Heart right ventricle (tissue), 16 donors: ENCODE measurements at places on chromosomes 1 and 21.

- no peak for DNase-seq
These were observed 13.3 kb downstream of the PMF1 start for GRCh38 chr1:156226116-156226538.

DNA sequence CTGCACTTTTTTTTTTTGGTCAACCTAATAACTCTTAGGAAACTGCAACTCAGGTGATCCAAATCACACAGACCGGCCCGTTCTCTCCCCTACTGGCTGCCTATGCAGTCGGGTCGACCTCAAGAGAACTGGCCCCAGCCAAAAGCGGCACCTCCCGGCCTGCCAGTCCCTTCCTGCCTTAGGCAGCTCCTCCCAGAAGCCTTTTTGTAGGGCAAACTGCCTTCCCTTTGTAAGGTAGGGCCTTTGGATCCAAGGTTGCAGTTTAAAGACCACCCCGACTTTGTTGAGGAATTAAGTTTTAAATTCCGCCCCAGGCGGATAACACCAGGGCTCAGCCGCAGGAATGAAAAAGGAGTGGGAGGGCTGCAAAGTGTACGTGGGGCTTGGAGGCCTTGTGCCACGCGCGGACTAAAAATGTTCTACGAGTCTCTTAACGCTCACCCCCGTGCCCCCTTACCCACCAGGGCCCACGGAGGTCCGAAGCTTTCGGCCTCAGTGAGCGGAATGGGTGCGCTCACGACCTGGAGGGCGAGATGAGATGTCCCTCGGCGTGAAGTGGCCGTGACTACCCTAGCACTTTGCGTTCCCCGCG lies 642 bp upstream of the ST3GAL3 start:
- DNase-seq = no peak

DNA sequence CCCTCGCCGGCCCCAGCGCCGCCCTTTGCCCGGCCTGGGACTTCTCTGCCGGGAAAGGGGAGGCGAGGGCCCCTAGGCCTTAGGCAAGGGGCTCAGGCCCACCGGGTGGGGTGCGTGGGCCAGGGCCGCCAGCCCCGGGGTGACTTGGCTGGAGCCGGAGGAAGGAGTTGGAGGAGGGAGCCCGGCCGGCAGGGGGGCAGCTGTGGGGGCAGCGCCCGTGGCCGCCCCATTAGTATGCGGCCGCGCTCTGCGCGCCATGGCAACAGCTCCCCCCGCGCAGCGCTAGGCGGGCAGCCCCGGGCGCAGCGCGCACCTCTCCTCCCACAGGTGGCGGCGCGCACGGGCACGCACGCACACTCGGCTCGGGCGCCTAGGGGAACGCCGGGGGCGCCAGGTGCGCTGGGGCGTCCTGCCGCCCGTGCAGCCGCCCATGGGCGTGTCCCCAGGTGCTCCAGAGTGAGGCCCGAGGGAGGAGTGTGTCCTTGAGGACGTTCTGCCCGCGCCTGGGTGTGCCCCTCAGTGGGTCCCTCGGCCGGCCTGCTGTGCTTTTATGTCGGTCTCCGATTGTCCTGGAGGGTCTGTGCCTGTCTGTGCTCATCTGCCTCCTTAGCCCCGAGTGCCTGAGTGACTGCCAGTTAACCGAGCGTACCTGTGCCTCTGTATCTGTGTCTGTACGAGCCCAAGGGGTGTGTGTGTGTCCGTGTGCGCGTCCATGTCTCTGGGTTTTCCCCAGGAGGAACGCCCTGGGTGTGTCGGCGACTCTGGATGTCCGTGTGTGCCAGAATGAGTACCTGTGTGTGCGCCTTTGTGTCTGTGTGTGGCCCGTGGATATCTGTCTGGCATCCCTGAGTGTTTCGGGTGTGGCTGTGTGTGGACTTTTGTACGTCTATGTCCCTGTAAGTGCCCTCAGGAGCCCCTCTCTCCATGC lies 38.2 kb upstream of the WASF2 start:
- no peak for DNase-seq

DNA sequence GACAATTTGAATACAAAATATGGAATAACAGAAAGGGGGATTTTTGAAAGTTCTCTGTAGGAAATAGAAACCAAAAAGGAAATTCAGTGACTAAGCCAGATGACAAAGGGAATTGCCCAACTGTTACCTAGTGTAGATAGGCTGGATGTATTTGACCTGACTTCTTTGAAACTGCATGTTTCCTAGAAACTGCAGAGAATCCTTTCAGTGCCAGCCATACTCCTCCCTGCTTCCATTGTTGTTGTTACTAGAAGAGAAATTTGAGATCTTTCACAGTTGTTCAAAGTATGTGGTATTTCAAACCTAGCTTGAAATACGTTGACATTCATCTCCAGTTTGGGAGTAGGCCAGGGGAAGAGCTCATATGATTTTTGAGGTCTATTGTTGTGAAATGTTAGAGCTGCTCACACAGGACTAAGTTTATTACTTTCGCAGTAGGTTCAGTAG lies 1.8 kb upstream of the GBP5 start:
- DNase-seq = no peak

DNA sequence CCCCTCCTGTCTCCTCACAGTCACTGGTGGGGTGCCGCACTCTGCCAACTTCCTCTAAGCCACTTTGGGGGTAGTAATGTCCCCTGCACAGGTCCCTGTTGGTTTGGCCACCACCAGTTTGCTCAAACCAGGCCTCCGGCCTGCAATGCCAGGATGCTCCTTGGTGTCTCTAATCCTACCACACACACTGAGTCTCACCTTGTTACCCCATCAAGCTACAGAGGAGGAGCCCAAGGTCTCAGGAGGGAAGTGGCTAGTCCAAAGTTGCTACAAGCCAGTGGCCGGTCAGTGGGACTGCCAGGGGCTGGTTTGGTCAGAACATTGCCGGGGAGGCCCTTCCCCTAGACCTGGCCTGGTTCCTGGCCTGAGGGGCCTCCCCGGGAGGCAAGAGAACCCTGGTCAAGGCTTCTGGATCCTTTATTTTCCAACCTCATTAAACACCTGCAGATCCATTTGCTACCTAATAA lies 21.5 kb upstream of the LRP8 start:
- no peak for DNase-seq

DNA sequence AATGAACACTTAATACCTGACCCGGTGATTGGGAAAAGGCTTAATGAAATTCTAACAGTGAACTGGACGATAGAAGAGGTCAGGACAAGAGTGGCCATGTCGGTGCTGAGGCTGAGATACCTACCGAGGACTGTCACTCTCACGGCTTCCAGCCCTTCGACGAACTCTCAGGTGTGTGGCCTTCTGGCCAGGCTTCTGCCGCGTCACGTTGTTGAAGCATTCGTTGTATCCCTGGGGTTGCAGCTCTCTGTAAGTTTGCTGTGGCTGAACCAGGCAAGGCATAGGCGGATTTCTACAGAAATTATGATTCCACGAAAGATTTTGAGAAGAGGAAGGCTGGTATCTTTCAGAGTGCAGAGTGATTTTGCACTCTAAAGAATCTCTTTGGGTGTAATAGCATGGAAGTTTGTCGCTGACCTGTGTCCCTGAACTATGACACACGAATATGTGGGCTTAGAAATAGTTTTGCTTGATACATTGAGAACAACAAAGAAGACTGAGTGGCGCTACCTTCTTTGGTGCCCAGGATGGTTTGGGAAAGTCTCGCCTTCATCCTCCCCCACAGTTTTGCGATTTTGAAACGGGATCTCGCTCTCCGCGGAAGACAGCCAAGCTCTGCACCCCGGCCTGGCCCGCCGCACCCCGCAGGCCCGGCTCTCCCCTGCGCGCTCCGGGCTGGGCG lies 403 bp upstream of the EPHX4 start:
- no peak for DNase-seq
